ENCODE measurements at places on chromosomes 7 and 10.

- no peak for DNase-seq
These were observed 83.4 kb upstream of the NUPR2 start for GRCh38 chr7:56199639-56200038.

GRCh38 chr10:4195213-4195612, 410.2 kb upstream of the KLF6 start:
- no peak for DNase-seq

GRCh38 chr7:35037211-35037525, at the start of gene DPY19L1:
Gene DPY19L1 (minus strand): TSS chr7:35037485. CDS start chr7:35037394, 91 bp downstream.
- no peak for DNase-seq

GRCh38 chr10:15472008-15472407, 100.9 kb upstream of the FAM171A1 start:
- DNase-seq: no peak

- no peak for DNase-seq
These were observed 1204.1 kb upstream of the AUTS2 start for GRCh38 chr7:68394131-68394530.

DNA sequence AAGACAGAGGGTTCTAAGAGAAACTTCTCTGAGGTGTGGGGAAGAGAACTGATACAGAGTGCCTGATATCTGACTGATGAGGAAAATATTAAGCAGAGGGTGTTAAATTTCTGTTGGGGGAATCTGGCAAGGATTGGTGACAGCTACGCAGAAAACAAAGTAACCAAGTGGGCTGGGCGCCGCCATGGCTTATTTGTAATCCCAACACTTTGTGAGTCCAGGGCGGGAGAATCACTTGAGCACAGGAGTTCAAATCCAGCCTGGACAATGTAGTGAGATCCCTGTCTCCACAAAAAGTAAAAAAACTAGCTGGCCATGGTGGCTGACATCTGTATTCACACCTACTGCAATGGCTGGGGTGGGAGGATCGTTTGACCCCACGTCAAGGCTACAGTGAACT, 2.1 kb upstream of the C7orf25 start:
- DNase-seq: no peak

GRCh38 chr7:95253986-95254385, 70.3 kb downstream of the PON1 start:
- DNase-seq: no peak

GRCh38 chr10:84095811-84096497, 43.4 kb upstream of the GHITM start:
- DNase-seq: no peak

GRCh38 chr10:10798102-10798863, 219.4 kb upstream of the CELF2 start:
- DNase-seq: no peak

- DNase-seq: no peak
These were observed 27.1 kb downstream of the MDH2 start for GRCh38 chr7:76074972-76075370.

- no peak for DNase-seq
These were observed 34.8 kb downstream of the MGMT start for GRCh38 chr10:129501652-129502436.

- DNase-seq: no peak
These were observed 94.2 kb downstream of the ARL5B start for GRCh38 chr10:18753312-18753895.

DNA sequence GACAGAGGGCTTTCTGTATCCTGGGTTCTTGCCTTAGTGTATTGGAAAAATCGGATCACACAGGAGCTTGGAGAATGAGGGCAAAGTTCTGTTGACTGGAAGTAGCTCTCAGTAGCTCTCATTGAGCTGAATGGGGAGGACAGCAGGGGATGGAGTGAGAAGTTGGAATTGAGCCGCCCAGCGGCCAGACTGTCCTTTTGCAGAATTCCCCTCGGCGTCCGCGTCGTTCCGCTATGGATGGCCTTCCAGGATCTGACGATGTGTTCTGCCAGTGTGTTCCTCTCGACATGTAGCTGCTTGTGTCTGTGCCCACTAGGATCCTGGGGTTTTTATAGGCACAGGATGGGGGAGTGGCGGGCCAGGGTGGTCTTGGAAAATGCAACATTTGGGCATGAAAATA, 351.8 kb upstream of the SEMA3A start:
- DNase-seq: no peak

DNA sequence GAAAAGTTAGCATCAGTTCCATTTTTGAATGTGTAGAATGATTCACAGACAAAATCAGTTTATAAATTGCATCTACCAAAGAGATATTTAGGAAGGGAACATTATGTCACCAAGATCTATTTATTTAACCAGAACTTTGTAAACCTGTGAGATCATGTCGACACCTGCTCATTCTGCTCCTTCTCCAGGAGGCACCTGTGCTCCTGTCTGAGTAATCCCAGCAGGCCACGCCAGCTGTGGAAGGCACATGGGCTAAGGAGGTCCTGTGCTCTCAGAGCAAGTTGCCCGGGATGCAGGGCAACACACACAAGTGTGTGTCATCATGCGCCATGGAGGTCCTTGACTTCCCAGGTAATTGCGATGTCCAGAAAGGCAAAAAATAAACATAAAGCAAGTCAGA, 45.5 kb upstream of the ADARB2 start:
- DNase-seq: no peak

- peak; percentile 75 for DNase-seq
These were observed 4.8 kb downstream of the STRIP2 start for GRCh38 chr7:129438839-129439651.

DNA sequence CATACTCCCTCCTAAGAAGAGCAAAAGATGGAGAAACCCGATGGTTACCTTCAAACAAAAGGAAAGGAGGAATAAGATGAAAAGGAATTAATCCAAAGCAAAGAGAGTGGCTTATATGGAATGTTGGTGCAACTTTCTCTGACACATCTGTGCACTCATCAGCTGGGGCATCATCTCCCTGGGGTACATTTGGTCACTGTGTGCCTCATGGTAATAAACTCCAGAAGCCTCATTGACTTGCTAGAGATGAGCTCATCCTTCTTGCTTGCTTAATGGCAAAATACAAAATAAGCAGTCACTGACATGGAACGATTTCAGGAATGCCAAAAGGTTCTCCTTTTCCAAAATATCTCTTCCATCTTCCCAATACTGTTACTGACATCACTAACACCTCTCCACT, 22.5 kb downstream of the CAV1 start:
- DNase-seq: no peak

GRCh38 chr10:58992830-58993460, 183.5 kb upstream of the PHYHIPL start:
- no peak for DNase-seq

DNA sequence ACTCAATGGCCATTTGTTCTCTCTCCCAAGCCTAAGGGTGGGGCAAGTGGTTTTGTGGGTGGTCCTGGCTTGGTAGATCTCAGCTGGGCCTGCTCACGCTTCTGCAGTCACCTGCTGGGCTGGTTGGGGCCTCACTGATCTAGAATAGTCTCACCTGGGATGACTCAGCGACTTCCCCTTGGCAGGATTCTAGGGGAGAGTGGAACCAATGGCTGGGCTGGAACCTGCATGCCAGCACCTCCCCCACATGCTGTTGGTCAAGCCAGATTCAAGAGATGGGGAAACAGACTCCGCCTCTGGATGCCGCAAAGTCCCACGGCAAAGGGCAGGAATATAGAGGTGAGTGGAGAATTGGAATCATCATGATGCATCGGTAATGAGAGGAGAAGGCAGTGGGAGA, 292.9 kb upstream of the NPVF start:
- no peak for DNase-seq

- DNase-seq: no peak
These were observed 182.7 kb upstream of the LYZL2 start for GRCh38 chr10:30812018-30812851.

DNA sequence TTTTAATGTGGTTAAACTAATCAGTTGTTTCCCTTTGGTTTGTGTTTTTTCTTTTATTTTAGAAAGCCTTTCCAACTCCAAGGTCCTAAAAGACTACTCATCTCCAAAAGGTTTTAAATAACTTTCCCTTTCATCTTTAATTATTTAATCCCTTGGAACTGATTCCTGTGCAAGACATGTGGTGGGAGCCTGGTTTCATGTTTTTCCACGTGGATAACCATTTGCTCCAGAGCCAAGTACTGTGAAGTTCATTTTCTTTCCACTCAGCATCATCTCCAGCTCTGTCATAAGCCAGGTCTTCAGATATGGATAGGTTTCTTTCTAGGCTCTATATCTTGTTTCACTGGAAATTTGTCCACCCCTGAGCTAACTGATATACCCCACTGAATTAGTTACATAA, 16.7 kb downstream of the PPP1R3C start:
- DNase-seq: no peak

DNA sequence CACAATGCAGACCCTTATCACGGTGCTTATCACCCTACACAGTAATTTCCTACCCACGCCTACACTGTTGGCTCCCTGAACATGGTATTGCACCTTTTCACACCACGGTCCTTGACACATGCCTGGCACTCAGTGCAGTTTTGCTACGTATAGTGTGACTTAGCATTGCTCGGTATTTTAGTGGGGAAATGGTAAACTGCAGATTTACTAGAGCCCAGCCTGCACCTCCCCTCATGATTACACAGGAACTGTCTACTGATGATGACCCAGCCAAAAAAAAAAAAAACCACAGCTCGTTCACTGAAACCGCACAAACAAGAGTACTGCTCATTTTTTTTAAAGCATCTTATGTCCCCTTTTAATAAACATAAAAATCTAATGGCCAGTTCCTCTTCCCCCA, 124.2 kb upstream of the ZNF746 start:
- no peak for DNase-seq

- no peak for DNase-seq
These were observed 5.9 kb downstream of the MAP3K8 start for GRCh38 chr10:30439931-30440330.

GRCh38 chr7:112125250-112125649, 80.9 kb downstream of the DOCK4 start:
- no peak for DNase-seq

DNA sequence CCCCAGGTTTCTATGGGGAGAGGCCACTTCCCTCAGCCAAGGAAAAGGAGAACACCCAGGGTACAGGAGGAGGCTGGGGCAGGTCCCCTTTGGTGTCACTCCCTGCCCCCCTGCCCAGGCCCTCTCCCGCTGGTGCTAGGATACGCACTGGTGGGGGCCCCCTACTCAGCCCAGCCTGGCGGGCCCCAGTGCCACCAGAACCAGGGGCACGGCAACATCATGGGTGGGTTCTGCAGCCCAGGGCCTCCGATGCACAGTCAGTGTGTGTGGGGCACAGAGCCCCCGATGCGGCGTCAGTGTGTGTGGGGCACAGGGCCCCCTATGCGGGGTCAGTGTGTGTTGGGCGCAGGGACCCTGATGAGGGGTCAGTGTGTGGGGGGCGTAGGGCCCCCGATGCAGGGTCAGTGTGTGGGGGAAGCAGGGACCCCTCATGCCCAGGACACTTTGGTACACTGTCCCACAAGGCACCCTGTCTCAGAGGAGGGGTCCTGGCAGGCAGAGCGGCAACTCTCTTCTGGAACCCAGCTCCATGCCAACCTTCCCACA, 23.1 kb upstream of the ZNF735 start:
- DNase-seq: peak; percentile 6

GRCh38 chr7:152883858-152884257, 124.3 kb downstream of the ACTR3B start:
- no peak for DNase-seq

- no peak for DNase-seq
These were observed 61.1 kb downstream of the EBLN1 start for GRCh38 chr10:22156750-22157149.

DNA sequence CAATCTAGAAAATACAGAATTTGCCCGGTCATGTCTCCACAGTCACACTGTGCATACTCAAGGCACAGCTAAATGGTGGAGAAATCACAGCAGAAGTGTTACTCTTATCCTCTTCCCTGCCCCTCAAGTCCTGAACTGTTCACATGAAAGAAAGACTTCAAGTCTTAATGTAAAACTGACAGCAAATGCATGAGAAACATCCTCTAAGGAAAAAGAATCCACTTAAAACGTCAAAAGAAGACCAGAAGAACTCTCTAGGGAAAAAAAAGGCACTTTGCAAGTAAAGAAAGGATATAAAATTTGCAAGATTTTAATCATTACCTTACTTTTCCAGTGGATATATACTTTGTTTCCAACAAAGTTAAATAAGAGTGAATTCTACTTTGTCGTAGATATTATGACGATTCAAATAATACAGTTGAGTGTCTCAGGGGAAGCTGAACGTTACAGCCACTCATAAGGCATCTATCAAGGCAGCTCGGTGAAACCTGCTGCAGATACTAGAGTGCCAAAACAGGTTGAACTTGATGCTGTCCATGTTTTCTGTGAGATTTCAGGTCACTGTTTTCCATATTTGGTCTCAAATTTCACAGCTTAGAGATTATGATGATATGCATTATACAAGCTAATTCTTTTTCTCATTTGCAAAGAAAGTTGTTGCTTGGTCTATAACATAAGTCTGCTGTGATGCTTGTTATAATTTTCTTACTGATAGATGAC, 155.0 kb downstream of the CTTNBP2 start:
- DNase-seq: no peak

- DNase-seq: no peak
These were observed 32.3 kb downstream of the CAV1 start for GRCh38 chr7:116557066-116557585.

DNA sequence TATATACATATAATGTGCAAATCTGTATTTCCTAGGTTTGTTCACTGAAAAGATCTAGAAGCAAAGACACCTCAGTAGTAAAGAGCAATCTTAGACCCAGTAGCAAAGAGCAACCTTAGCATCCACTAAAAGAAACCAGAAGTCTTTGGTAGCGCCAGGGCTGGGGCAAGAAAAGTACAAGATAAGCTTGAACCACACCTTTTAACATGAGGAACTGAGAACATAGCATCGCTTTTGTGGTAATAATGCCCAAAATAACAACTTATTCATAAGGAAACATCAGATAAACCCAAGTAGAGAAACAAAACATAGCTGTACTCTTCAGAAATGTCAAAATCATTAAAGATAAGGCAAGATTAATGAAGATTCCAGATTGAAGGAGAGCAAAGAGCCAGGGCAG, 173.4 kb downstream of the IMMP2L start:
- no peak for DNase-seq

DNA sequence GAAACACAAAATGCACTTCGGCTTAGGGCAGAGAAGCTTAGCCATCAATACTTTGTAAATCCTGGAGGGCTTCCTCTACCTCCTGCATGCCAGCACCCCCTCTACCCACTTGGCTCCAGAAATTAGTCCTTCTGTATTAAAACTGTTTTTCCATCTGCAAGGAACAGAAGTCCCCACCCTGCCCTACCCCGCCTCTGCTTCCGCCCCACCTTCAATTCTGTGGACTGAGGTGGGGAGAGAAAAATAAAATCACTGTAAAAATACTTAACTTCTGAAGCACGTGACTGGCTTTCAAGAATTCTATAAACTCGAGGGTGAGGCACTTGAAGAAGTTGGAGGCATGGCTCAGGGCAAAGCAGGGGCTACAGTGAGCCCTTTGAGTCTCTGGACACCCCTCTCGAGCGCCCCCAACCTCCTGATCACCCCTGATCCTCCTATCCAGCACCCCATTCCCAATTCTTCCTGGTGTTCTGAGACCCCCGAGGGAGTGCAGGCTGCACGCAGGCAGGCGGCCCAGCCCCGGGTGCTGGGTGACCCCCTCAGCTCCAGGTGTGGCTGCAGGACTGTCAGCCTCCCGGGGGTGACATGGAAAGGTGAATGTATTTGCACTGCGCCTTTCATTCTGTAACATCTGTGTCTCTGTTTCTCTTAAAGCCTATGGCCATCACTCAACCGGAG, 7.3 kb upstream of the KIAA1217 start:
- no peak for DNase-seq
